ENCODE measurements at places on chromosomes 12 and 14.

- DNase-seq = peak; percentile 45
These were observed 9.4 kb downstream of the SART3 start for GRCh38 chr12:108551535-108551934.

DNA sequence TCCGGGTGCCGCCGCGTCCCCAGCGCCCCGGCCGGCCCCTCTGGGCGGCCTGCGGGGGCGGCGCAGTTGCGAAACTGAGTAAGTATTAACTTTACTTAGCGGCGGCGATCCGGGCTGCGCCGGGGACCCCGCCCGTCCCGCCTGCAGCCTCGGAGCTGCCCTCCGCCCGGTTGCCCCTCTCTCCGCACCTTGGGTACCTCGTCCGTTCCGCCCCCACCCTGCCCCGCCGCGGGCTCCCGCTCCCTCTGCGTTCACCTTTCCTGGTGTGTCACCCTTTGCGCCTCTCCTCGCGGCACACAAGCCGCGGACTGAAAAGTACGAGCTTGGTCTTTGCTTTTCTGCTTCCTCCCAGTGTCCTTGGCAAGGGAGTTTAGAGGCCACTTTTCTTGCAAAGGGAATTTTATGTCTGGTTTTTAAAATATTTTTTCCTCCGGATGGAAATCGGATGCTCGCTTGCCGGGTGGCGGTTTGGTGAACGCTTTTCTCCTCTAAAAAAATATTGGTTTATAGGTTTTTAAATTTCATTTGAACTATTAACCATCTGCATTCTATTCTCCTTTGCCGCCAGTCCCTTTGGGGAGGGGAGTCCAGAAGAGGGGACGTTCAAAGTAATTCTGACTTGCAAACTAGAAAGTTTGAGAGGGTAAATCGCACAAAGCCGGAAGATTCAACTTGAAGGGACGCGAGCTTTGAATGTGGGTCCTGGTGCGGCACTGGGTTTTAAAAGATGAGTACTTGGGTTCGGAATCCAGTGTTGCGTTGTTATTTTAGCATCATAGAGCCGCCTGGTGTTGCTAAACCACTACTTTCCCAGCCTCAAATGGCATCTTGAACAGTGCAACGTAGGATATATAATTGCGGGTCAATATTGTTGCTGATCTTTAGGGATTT lies 834 bp downstream of the RASSF8 start:
- DNase-seq = peak; percentile 90

DNA sequence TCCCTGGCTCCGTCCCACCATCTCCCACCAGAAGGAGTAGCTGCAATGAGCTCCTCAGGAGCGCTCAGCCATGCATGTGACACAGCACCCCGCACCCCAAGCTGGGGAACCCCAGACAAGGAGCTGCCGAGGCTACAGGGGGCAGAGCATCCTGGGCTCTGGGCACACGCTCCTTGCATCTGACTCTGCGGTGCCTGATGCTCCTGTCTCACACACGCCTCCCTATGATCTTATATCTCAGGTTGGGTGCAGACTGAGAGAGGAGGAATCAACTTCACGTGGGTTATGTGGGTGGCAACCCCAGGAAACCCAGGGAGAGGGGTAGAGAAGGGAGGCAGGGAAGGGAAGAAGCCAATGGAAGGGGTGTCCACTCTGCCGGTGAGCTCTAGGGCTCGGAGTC lies 60.0 kb downstream of the CCNK start:
- no peak for DNase-seq

DNA sequence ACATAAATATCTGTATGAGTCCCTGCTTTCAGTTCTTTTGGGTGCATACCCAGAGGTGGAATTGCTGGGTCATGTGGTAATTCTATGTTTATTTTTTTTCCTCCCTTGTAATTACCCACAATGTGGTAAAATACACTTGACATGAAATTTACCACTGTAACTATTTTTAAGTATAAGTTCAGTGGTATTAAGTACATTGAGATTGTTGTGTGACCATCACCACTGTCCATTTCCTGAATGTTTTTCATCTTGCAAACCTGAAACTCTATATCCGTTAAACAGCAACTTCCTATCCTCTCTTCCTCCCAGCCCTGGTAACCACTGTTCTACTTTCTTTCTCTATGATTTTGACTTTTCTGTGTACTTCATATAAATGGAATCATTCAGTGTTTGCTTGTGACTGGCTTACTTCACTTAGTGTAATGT lies 51.4 kb downstream of the BORCS5 start:
- DNase-seq = no peak

DNA sequence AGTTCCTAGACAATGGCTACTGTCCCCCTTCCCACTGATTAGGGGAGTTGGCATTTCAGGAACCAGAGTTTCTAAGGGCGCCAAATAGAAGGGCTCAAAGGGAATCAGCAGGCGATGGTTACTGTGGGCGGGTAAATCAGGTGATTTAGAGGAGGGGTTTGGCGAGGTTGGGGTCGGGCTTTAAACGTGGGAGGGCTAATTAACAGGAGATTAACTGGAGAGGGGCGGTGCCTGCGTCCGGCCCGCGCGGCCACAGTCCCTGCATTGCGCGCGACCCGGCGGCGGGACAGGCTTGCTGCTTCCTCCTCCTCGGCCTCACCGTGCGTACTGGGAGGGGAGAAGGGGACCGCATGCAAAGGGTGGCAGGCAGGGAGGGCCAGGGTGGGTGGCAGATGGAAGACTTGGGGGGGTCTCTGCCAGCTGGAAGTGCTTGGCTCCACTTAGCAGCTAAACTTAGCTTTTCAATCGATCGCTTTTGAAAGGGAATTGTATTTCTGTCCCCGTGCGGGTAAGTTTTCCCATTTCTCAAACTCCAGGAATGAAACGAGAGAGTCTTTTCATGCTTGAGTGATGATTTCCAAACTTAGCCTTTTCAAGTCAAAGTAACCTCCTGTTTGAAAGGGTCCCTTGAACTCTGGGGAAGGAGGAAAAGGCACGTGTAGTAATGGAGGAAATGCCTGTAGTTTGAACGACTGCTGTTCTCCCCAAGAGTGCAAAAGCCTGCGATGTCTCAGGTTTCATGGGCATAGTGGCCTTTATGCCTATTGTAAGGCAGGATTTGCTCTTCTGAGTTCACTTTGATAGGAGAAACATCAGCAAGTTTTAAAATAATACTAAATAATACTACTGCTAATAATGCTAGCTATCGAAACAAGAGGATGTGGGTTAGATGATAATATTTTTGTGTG lies at the start of gene MGST1:
MGST1 (plus strand) TSS at position 255 of the 908 bp plus-strand sequence. CDS start 6,608 bp downstream, outside the sequence.
- DNase-seq = peak; percentile 74

GRCh38 chr14:70082394-70082793 lies 106.4 kb downstream of the SLC8A3 start:
- DNase-seq = no peak

GRCh38 chr12:24767016-24767415 lies 181.9 kb downstream of the BCAT1 start:
- no peak for DNase-seq

- DNase-seq = no peak
These were observed 361.1 kb upstream of the CLEC14A start for GRCh38 chr14:38616959-38617358.

- peak; percentile 32 for DNase-seq
These were observed 4.5 kb downstream of the DAO start for GRCh38 chr12:108884116-108885012.

DNA sequence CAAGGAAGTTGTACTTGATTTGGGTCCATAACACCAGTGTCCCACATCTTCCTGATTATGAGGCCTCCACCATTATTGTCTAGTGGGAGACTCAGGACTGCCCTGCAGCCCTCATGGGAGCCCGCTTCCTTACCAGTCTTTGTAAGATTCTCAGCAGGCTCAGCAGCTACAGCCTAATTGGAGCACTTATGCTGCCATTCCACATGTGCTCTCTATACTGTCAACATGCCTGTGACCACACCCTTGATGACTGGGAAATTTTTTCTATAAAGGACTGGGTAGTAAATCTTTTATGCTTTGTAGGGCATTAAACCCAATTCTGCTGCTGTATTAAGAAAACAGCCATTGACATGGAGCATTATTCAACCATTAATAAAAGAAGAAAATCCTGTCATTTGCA lies 145.5 kb upstream of the IGF1 start:
- DNase-seq = no peak

DNA sequence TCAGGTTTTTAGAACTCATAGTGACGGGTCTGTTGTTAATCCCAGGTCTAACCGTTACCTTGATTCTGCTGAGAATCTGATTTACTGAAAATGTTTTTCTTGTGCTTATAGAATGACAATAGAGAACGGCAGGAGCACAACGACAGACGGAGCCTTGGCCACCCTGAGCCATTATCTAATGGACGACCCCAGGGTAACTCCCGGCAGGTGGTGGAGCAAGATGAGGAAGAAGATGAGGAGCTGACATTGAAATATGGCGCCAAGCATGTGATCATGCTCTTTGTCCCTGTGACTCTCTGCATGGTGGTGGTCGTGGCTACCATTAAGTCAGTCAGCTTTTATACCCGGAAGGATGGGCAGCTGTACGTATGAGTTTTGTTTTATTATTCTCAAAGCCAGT lies 34.4 kb downstream of the PSEN1 start:
- DNase-seq = no peak

DNA sequence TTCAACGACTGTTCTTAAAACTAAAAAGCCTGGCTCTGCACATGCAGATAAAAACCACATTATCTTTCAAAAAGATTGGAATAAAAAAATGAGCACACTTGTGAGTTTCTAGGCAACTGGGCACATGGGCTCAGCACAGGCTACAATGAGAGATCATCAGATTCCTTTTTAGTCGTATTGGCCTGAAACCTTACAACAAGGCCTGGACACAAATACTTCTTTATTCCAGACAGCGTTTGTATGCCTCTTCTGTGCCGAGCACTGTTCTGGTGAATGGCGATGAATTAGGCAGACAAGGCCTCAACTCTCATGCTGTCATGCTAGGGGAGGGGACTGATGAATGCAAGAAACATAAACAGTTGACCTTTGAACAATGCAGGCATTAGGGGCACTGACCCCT lies 463.0 kb downstream of the AACS start:
- DNase-seq = no peak

DNA sequence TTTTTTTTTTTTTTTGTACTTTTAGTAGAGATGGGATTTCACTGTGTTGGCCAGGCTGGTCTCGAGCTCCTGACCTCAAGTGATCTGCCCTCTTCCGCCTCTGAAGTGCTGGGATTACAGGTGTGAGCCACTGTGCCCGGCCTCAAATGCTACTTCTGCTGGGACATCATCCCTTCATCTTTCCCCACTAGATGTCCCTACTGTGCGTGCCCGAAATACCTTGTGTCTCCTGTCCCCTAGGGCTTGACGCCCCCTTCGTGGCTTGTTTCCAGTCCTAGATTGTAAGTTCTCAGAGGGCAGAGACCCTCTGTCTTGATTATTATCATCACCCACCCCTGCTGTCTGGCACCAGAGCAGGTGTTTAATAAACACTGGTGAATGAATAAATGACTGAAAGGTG lies 14.9 kb downstream of the CCDC63 start:
- DNase-seq = no peak

GRCh38 chr14:95326987-95327386 lies 7.3 kb upstream of the CLMN start:
- DNase-seq = no peak

DNA sequence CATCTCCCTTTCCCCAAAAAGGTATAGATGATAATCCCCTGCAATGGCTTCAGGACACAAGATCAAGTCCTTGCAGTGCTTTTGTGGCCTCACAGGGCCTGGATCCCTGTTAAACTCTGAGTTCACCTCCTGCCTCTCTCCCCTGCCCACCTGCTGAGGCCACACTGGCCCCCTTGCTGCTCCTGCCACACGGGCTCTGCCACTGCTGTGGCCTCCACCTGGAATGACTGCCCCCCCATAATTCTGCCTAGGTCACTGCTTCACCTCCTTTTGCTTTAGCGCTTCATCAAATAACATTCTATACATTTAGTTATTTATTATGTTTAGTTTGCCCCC lies 653 bp upstream of the IFI27 start:
- no peak for DNase-seq

GRCh38 chr12:87935216-87935615 lies 94.0 kb downstream of the C12orf50 start:
- DNase-seq = peak; percentile 7

GRCh38 chr14:80202888-80203562 lies 8.3 kb downstream of the DIO2 start:
- peak; percentile 15 for DNase-seq

DNA sequence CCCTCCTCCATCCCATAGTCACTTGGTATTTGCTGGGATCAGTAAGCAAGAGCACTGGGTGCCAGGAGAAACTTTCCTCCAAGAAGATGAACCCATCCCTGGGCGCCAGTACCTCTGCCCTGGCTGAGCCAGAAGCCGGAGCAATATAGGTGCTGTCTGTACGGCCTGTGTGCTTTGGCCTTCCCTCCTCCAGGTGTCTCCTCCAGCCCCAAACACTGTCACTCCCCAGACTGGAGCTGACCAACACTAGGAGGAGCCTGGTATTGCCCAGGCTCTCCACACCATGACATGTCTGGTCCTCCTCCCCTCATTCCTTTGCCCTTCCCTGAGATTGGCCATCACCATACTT lies 4.9 kb downstream of the GSTZ1 start:
- no peak for DNase-seq

DNA sequence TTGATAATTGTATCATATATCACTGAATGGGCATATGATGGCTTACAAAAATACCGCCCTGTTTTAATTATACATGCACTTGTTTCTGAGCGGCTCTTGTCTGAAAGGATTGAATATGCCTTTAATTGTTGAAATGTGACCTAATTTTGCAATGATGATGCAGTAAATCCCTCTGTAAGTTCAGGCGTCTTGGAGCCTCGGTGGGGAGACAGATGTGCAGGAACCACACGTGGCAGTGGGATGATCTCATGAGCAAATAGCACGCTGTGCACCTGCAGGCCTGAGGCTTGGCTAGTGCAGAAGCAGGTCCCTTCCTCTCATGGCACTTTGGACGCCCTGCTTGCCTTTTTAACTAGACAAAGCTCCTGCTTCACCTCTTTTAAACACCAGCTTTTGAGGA lies 49.3 kb upstream of the ASPG start:
- no peak for DNase-seq

DNA sequence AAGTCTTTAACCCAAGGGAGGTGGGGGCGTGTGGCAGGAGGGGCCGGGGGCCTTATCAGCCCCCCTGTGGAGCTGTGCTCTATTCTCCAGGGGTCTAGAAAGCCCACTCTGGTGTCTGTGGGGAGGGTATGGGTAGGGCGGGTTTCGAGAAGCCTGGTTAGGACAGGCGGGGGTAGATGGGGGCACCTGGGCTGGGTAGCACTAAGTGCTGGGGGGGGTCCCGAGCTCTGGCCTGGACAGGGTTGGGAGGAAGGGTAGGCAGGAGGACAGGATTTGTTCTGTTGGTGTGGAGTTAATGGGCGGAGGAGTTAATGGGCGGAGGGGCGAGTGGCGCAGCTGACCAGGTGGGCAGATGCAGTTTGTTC lies 2.0 kb downstream of the PACS2 start:
- DNase-seq = no peak

- no peak for DNase-seq
These were observed 96.1 kb upstream of the GRIP1 start for GRCh38 chr12:66774929-66775328.

DNA sequence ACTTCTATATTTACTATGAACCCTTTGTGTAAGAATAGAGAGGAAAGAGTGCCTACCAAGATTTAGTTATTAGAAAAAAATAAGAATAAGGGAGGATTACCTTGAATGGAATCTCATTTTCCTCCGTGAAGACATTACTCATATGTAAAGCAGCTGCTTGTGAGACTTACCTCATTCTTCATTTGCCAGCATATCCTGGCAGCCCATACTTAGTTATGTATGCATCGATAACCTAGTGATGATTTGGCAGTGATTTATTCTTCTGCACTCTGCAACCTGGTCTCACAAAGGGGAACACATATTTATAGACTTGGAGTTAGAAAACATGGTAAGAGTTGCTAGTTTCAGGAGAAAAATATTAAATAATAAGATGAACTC lies 56.8 kb downstream of the LRFN5 start:
- peak; percentile 4 for DNase-seq
